ENCODE measurements at places on chromosomes 2 and 18.

DNA sequence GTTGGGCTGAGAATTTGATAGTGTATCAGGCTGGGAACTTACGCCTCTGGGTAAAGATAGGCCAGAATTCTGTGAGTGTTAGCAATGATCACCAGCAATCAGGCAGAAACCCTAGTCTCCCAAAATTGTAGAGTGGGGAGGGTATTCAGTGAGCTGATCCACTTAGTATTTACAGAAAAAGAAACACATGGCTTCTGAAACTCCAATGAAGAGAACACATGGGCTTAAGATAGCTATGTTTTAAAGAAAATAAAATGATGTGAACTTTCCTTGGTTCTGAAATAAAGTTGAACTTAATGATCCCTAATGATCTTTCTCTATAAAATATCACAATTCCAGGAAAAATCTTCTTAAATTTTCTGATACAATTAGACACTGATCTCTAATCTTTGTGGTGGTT, 472.8 kb downstream of the DCC start:
- H3K36me3 ChIP-seq = no peaks in the 10 kb centered on the region
- H3K27ac ChIP-seq = no peak overlapping the region
- no peaks in the 10 kb centered on the region for H3K4me1 ChIP-seq
- no peaks in the 10 kb centered on the region for H3K27me3 ChIP-seq
- no peak overlapping the region for H3K4me3 ChIP-seq

DNA sequence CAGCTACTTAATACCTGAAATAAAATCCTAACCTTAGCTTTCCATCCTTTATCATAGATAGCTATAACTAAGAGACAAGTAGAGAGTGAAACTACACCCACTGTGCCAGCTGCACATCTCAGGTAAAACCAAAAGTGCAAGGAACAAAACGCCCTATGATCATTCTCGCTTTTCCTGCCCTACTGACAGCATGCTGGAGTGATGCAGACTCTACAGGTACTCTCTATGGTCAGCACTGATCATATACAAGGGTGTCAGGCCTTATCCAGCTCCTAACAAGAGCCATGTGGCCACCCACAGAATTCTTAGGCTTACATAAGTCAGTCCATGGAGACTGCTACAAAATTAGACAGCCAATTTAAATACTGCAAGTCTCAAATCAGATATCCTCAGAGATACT, 45.6 kb downstream of the REV1 start:
- H3K4me1 ChIP-seq = peaks cover 3% of the 10 kb centered on the region
- no peaks in the 10 kb centered on the region for H3K27me3 ChIP-seq
- peaks cover 17% of the 10 kb centered on the region for H3K36me3 ChIP-seq
- no peak overlapping the region for H3K4me3 ChIP-seq
- DNase-seq = no peak

- no peaks in the 10 kb centered on the region for H3K36me3 ChIP-seq
- H3K4me1 ChIP-seq = peaks cover 18% of the 10 kb centered on the region
- no peak for DNase-seq
- H3K27me3 ChIP-seq = peaks cover 77% of the 10 kb centered on the region
Measured at GRCh38 chr2:134705861-134706586, 12.8 kb downstream of the TMEM163 start.

- no peaks in the 10 kb centered on the region for H3K36me3 ChIP-seq
- H3K27ac ChIP-seq = no peak overlapping the region
- peaks cover 3% of the 10 kb centered on the region for H3K27me3 ChIP-seq
- no peaks in the 10 kb centered on the region for H3K4me1 ChIP-seq
Measured at GRCh38 chr2:99559075-99559662, 69.4 kb upstream of the REV1 start.

DNA sequence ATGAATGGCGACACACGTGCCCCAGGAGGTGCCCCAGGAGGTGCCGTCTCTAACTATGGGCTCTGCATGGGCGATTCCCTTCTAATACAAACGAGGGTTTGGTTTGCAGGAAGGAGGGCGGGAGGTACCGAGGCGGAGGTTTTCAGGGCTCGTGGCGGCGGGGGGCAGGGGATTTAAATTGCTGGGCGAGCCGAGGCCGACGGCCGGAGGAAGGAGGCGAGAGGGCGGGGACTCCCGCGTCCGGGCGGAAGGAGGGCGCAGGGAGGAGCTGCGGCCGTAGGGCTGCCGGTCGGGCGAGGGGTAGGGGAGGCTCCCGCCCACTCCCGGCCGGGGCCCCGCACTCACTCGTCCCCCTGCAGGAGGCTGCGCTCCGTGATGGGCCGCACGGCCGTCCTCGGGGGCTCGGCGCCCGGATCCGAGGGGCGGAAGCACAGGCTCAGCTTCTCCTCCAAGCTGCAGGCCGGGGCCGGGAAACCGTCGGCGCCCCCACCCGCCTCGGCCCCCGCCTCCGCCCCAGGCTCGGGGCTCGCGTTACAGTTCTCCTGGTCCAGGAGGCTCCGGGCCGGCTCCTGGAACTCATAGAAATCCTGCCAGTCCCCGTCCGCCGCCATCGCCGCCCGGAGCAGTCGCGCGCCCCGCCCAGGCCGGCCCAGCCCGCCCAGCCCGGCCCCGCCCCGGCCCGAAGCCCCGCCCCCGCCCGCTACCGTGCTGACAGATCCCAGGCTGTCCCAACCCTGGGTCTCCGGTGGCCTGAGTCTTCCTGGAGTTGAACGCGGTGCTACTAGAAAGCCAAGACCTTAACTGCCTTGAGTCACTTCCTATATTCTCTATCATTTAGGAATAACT, at the start of gene FEZ2:
Gene FEZ2 (minus strand): TSS at position 637 of the 846 bp plus-strand sequence. CDS start 26 bp downstream, at position 611.
- peaks cover 5% of the 10 kb centered on the region for H3K36me3 ChIP-seq
- H3K4me1 ChIP-seq = peaks cover 25% of the 10 kb centered on the region
- H3K4me3 ChIP-seq = peak within 1 kb of the TSS; percentile 88
- DNase-seq = peak; percentile 80

- H3K27me3 ChIP-seq = peaks cover 3% of the 10 kb centered on the region
- peaks cover 86% of the 10 kb centered on the region for H3K4me1 ChIP-seq
- peak; percentile 95 for DNase-seq
- H3K27ac ChIP-seq = peak overlapping the region; percentile 99
- H3K36me3 ChIP-seq = peaks cover 3% of the 10 kb centered on the region
Measured at GRCh38 chr2:96962567-96963203, 23.7 kb downstream of the FAM178B start.

- H3K4me1 ChIP-seq = no peaks in the 10 kb centered on the region
- no peak overlapping the region for H3K4me3 ChIP-seq
- no peaks in the 10 kb centered on the region for H3K36me3 ChIP-seq
- DNase-seq = no peak
- no peaks in the 10 kb centered on the region for H3K27me3 ChIP-seq
Measured at GRCh38 chr18:71021030-71021362, 732.2 kb downstream of the SOCS6 start.

DNA sequence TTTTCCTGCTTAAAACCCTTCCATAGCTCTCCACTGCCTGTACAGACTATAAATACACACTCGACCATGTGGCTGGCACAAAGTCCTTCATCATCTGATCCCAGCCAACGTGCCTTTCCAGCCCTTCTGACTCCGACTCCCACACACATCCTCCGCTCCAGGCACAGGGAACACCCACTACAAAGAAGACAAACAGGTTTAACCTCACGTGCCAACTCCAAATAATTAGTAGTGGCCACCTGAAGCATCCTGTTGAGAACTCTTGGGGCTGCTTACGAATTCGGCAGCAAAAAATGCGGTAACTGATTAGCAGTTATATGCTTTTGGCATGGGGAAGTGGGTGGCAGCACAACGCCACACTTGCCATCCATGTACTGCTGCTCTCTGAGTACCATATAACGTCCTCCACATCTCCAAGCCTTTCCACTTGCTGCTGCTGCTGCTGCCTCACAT, 12.1 kb downstream of the SPIRE1 start:
- no peak overlapping the region for H3K4me3 ChIP-seq
- no peak overlapping the region for H3K27ac ChIP-seq
- no peak for DNase-seq
- H3K27me3 ChIP-seq = peaks cover 27% of the 10 kb centered on the region

DNA sequence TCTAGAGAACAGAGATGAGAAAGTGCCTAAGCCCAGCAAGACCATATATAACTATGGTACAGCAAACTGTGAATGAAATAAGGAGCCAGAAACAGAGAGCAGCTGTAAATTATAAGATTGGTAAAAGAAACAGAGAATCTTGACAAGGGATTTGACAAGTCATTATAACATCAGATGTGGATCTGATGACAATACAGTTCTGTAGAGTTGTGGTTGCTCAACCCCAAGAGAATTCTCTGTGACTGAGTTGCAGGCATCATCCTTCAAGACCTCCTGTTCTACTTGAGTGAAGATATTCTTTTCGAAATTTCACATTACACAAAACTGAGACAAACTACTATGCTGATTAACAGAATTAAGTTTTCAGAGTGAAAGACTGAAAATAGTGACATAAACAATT, 343.1 kb upstream of the SLC39A10 start:
- H3K27me3 ChIP-seq = peaks cover 5% of the 10 kb centered on the region
- H3K36me3 ChIP-seq = no peaks in the 10 kb centered on the region
- no peak overlapping the region for H3K27ac ChIP-seq
- no peak overlapping the region for H3K4me3 ChIP-seq
- DNase-seq = no peak
